ENCODE measurements at places on chromosomes 7 and 10.
A peak's percentile ranks its signal among the peaks of the same experiment; 100 is the strongest.

DNA sequence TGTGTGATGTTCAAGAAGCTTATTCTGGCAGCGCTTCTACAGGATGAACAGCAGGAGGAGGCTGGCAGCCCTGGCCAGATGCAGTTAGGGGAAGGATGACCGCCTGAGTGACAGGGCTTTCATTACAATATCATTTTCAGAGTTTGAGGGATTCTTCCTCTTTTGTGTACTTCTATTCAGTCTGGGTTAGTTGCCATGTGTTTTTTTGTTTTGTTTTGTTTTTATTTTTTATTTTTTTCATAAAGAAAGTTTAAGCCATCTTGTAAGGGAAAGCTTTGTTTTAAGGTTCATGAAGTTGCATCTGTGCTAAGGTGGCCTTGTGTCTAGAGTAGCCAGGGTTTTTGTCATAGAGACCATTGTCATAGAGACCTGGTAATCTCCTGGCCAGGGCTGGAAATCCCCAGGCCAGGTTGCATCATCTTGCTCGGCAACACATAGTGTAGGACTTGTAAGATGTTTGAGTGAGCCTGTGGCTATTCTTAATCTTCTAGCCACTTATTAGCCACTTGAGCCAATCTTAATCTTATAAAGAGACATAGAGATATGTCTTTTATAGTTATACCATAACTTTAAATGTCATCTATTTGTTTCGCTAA is 230.5 kb upstream of the TMEM229A start:
- H3K36me3 ChIP-seq = no peaks in the 10 kb centered on the region
- no peaks in the 10 kb centered on the region for H3K27me3 ChIP-seq
- H3K27ac ChIP-seq = no peak overlapping the region
- H3K4me1 ChIP-seq = no peaks in the 10 kb centered on the region
- no peak overlapping the region for H3K4me3 ChIP-seq

DNA sequence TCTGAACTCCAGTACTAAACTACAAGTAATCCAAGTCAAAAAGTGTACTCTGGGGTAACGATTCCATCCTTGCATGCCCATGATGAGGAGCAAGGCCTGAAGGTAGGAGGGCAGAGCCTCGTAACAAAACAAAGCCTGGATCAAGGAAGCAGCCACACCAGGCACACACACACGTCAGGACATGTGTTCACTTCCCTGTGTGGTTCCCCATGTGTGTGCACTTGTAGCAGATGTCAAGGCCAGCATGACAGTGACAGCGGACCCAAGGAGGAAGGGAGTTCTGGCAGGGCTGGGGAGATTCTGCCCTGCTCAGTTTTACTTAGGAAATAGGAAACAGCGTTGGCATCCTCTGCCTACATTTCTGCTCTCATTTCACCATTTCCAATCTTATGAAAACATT is 92.8 kb downstream of the ALOX5 start:
- no peaks in the 10 kb centered on the region for H3K36me3 ChIP-seq
- no peak for DNase-seq
- H3K27me3 ChIP-seq = no peaks in the 10 kb centered on the region
- no peak overlapping the region for H3K4me3 ChIP-seq
- H3K4me1 ChIP-seq = no peaks in the 10 kb centered on the region

DNA sequence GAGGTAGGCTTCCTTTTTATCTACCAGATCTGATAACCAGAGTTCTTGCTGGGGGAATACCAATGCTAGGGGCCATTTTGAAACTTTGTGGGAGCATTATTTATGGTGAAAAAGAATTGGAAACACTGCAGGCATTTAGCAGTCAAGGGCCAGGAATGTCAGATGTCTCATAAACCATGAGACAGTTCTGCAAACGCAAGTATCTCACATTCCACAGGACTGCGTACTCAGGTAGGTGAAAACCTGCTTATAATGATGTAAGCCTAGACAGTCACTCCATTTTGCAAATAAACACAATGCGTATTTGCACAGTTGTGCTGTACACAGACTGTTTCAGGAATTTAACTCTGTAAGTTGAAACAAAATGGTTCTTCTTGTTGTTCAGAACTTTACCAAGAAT is 33.9 kb downstream of the ECHDC3 start:
- H3K27ac ChIP-seq = no peak overlapping the region
- DNase-seq = no peak
- no peak overlapping the region for H3K4me3 ChIP-seq

DNA sequence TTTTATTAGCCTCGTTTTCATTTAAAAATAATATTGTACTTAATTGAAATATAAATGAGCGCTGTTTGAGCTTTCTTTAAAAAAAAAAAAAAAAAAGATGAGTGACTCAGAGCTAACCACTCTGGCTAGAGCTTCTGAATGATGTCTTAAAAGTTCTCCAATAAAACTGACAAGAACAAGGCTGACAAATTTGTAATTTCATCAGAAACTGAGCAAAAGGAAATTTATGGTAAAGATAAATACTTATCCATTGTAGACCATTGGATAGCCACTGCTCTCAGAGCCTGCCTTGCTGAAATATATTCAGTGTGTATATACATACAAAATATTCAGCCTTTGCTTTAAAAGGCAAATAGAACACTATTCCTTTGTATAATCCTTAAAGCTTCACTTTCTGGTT is 91.2 kb upstream of the OIT3 start:
- H3K27me3 ChIP-seq = no peaks in the 10 kb centered on the region
- peaks cover 11% of the 10 kb centered on the region for H3K4me1 ChIP-seq
- H3K4me3 ChIP-seq = no peak overlapping the region
- H3K27ac ChIP-seq = peak overlapping the region; percentile 56
- H3K36me3 ChIP-seq = no peaks in the 10 kb centered on the region
- no peak for DNase-seq

- DNase-seq = no peak
- no peaks in the 10 kb centered on the region for H3K27me3 ChIP-seq
- H3K4me1 ChIP-seq = no peaks in the 10 kb centered on the region
Measured at GRCh38 chr7:123099712-123100111, 100.1 kb downstream of the SLC13A1 start.

DNA sequence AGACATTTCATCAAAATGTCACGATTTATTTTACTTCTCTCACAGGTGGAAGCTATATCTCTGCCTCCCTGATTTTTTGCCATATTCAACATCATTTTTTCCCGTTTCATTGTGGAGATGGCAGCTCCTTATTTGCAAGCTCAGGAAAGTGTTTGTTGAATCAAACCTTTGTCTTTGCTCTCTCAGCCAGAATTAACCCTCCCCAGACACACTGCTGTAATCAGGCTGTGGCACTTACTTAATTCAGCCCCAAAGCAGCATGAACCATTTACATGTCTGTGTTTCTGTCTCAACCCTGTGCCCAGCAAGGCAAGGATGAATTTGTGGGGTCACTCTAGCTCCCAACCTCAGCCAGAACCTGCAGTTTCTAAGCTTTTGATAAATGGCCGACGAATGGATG is 397.2 kb downstream of the TCERG1L start:
- no peaks in the 10 kb centered on the region for H3K27me3 ChIP-seq
- DNase-seq = no peak
- no peak overlapping the region for H3K4me3 ChIP-seq
- no peaks in the 10 kb centered on the region for H3K36me3 ChIP-seq
- no peaks in the 10 kb centered on the region for H3K4me1 ChIP-seq
- no peak overlapping the region for H3K27ac ChIP-seq

- no peaks in the 10 kb centered on the region for H3K27me3 ChIP-seq
- H3K36me3 ChIP-seq = no peaks in the 10 kb centered on the region
- no peak overlapping the region for H3K4me3 ChIP-seq
- no peak overlapping the region for H3K27ac ChIP-seq
Measured at GRCh38 chr7:41928166-41928565, 225.3 kb upstream of the INHBA start.

DNA sequence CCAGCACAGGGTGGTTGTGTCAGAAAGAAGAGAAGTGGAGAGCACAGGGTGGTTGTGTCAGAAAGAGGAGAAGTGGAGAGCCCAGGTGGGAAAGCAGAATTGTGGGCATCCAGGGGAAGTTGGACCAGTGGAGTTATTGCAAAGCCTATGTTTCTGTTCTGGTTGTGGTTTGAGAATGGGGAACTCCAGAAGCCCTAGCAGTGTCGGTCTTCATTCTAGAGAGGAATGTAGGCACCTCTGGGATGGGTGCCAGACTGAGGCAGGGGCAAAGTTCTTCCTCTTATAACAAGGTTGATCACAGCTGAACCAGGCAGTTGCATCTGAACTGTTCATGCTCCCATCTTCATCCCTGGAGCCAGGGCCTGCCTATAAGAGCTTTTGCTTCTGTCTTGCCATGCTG is 954 bp downstream of the FSCN3 start:
- H3K4me3 ChIP-seq = no peak overlapping the region
- DNase-seq = no peak
- H3K4me1 ChIP-seq = no peaks in the 10 kb centered on the region
- peaks cover 18% of the 10 kb centered on the region for H3K36me3 ChIP-seq

DNA sequence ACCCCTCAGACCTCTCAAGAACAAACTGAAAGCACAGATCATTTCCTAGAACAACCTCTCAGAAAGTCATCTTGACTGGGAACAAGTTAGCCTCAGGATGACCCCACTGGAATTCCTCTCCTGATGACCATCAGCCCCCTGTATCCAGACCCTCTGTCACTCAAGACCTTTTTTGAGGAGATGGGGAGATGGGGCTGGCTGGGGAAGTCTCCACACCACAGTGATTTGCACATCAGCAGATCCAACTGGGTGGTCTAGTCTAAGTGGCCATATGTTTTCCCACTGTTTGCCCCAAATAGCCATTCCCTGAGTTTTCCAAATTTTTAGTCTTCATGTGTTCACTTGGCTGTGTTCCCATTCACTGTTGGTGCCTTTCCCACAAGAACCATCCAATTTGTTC is 452.4 kb upstream of the NPVF start:
- no peak for DNase-seq
- no peaks in the 10 kb centered on the region for H3K36me3 ChIP-seq
- H3K27me3 ChIP-seq = no peaks in the 10 kb centered on the region
- H3K27ac ChIP-seq = no peak overlapping the region

GRCh38 chr7:32298408-32299132 is 191.6 kb downstream of the LSM5 start:
- no peaks in the 10 kb centered on the region for H3K36me3 ChIP-seq
- no peak for DNase-seq
- peak overlapping the region; percentile 39 for H3K4me3 ChIP-seq
- H3K27ac ChIP-seq = no peak overlapping the region
- H3K27me3 ChIP-seq = peaks cover 10% of the 10 kb centered on the region

GRCh38 chr7:36186359-36187121 is 33.5 kb downstream of the EEPD1 start:
- H3K4me1 ChIP-seq = no peaks in the 10 kb centered on the region
- no peaks in the 10 kb centered on the region for H3K27me3 ChIP-seq
- no peak overlapping the region for H3K4me3 ChIP-seq
- H3K27ac ChIP-seq = no peak overlapping the region

- no peaks in the 10 kb centered on the region for H3K36me3 ChIP-seq
- DNase-seq = no peak
- no peak overlapping the region for H3K4me3 ChIP-seq
- H3K4me1 ChIP-seq = no peaks in the 10 kb centered on the region
- H3K27me3 ChIP-seq = no peaks in the 10 kb centered on the region
- no peak overlapping the region for H3K27ac ChIP-seq
Measured at GRCh38 chr10:64113792-64114191, 592.6 kb downstream of the REEP3 start.

- no peaks in the 10 kb centered on the region for H3K4me1 ChIP-seq
- H3K27ac ChIP-seq = no peak overlapping the region
- DNase-seq = no peak
- no peaks in the 10 kb centered on the region for H3K36me3 ChIP-seq
- H3K4me3 ChIP-seq = no peak overlapping the region
Measured at GRCh38 chr10:30842185-30842584, 189.5 kb downstream of the ZNF438 start.

- H3K36me3 ChIP-seq = no peaks in the 10 kb centered on the region
- H3K4me3 ChIP-seq = no peak overlapping the region
- no peaks in the 10 kb centered on the region for H3K4me1 ChIP-seq
- no peak for DNase-seq
- H3K27ac ChIP-seq = no peak overlapping the region
Measured at GRCh38 chr7:27277628-27278027, 35.0 kb downstream of the EVX1 start.

GRCh38 chr7:44057181-44057848 is 8.1 kb downstream of the PGAM2 start:
- H3K4me3 ChIP-seq = no peak overlapping the region
- no peak overlapping the region for H3K27ac ChIP-seq
- no peaks in the 10 kb centered on the region for H3K4me1 ChIP-seq

DNA sequence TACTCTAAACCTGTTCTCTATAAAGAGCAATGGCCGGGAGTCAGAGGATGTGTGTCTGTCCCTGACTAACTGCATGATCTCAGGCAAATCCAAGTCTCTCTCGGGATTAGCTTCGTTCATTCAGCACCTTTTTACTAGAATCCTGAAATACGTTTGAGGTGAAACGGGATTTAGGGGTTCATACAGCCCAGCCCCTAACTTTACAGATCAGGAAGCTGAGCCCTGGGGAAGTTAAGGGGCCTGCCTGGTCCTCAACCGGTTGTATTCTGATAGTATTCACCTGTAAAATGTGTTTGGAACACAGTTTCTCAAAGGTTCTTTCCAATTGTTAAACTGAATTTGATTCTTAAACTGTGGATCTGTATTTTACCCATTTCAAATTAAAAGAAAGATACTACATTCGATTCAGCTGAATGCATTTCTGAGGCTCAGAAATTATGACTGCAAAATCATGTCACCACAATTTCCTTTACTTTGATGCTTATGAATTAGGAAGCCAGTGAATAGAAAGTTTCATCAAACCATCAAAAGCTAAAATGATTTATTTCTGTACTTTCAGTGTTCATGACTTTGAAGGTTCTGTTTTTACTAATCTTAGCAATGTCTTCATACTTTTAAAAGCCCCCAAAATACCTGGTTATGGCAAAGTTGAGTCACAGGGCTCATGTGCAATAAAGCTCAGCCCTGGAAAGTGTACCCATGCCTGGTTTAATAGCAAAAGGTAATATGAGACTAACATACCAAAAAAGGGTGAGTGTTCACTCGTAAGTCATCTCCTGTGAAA is 28.9 kb upstream of the EZH2 start:
- no peaks in the 10 kb centered on the region for H3K36me3 ChIP-seq
- no peaks in the 10 kb centered on the region for H3K4me1 ChIP-seq
- no peaks in the 10 kb centered on the region for H3K27me3 ChIP-seq

DNA sequence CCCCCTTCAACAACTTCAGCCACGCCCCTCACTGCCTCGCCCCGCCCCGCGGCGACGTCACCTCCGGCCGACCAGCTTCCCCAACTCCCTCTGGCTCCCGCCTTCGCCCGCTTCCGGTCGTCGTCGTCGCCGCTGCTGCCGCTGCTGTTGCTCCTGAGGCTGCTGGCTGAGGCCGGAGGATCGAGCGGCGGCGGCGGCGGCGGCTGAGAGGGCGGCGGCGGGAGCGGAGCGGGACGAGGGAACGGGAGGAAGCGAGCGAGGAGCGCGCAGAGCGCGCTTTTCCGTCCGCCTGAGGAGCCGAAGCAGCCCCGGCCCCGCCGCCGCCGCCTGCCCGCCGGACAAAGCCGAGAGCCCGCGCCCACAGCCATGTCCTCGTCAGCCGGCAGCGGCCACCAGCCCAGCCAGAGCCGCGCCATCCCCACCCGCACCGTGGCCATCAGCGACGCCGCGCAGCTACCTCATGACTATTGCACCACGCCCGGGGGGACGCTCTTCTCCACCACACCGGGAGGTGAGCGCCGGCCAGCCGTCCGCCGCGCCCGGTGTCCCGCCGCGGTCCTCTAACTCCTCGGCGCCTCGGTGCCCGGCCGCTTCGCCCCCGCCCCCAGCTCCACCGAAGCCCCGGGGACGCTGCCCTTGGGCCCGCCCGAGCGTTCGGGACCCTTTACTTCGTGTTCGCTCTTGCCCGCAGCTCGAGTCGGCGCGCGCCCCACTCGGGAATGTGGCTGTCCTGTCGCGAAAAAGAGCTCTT is at the start of gene EIF4EBP2:
EIF4EBP2 (plus strand) TSS at position 110 of the 751 bp plus-strand sequence; CDS start at position 367, 257 bp downstream.
- H3K27me3 ChIP-seq = no peaks in the 10 kb centered on the region
- peak; percentile 99 for DNase-seq
- peaks cover 6% of the 10 kb centered on the region for H3K4me1 ChIP-seq
- H3K27ac ChIP-seq = peak within 1 kb of the TSS; percentile 98

All from ascending aorta (tissue), 2 donors.